Activated gamma-delta T cell treated with anti-CD3 and anti-CD28 coated beads, Interleukin-2, amount 50 U/mL, for 16 hours (primary cell): ENCODE measurements at places on chromosomes 1 and 21.

DNA sequence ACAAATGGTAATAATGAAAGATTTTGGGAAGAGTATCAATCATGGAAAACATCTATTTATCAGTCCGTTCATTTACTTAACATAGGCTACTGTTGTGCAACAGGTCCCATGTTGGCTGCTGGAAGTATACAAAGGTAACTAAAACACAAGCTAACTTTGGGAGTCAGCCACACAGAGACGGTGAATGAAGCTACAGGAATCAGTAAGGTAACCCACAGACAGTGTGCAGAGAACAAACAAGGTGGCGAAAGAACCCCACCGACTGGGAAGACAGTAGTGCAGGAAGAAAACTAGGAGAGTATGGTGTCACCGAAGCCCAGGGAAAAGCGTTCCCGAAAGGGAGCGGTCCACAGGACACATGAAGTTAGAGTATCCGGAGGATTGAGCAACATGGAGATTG lies 342.3 kb downstream of the SMYD3 start:
- DNase-seq, result no peak

DNA sequence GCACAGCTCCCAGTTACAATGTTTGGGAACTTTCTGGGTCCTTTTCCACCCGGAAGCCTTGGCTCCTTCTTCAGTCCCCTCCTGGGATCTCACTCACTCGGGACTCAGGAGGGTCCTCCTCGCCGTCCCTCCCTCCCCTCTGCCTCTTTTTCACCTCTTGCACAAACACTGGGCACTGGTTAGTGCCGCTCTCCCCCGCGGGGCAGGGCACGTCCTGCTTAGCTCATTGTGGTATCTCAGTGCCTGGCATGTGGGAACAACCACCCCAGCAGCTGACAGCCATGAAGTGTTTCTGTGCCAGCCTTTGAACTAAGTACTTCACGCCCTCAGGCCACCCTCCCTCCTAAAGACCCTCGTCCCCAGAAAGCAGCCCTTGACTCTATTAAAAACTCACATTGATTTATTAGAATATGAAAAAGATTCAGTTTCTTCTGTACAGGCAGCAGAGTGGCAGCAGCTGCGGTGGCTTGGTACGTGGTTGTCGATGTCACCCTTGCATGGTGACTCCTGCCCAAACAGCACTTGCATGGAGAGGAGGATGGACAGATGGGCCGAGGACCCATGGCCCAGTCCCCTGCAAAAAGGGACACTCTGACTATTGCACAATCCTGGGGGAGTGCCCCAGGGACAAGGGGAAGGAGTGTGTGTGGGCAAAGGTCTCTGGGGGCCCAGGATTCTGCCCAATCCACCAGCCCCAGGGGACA lies 56.3 kb downstream of the SLC9A1 start:
- no peak for DNase-seq

DNA sequence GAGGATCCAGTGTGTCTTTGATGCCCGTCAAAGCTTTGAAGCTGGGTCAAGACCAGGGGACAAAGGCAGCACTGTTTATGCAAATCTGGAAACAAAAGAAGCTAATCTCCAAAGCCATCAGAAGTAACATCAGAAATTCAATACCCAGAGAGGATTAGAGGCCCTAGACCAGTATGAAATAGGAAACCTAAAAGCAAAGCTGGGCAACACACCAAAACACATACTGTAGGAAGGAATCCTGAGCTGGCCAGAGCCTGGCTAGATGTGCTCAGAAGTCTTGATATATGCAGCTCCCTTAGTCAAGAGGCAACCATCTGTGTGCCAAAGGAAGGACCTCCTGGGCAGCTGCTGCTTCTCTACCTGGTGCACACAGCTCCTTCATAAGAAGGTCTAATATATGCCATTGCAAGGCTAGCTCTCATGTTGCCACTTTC lies 12.3 kb downstream of the COLGALT2 start:
- no peak for DNase-seq

GRCh38 chr1:35319988-35320713 lies 51.6 kb downstream of the ZMYM4 start:
- no peak for DNase-seq

DNA sequence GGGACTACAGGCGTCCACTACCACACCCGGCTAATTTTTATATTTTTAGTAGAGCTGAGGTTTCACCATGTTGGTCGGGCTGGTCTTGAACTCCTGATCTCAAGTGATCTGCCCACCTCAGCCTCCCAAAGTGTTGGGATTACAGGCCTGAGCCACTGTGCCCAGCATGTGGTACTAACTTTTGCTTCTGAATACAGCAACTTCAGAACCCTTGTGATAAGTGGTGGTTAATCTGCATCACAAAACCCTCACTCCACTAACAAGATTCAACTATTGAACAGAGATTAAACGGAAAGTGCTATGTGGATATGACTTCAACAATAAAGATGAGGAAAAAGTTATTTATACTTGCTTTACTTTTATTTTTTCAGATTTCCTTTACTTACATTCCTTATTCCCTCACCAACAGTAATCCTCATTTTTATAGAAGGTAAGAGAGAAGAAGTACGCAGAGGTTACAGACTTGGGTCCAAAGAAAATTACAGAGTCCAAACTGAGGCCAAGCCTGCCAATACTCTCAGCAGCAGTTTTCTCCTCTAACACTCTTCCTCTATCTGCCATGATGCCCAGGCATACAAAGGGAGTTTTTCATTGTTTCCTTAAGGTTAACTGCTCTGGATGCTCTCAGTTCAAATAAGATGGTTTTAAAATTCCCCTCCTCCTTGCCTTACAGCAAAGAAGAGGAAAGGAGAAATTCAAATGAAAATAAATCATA lies 44.3 kb downstream of the SLC16A1 start:
- DNase-seq, result no peak

- no peak for DNase-seq
Observed at GRCh38 chr1:165773324-165773965, 4.8 kb upstream of the TMCO1 start.
